ENCODE measurements at places on chromosomes 2 and 18.

- no peak for DNase-seq
Measured at GRCh38 chr2:30666266-30666874, 140.9 kb downstream of the CAPN13 start.

DNA sequence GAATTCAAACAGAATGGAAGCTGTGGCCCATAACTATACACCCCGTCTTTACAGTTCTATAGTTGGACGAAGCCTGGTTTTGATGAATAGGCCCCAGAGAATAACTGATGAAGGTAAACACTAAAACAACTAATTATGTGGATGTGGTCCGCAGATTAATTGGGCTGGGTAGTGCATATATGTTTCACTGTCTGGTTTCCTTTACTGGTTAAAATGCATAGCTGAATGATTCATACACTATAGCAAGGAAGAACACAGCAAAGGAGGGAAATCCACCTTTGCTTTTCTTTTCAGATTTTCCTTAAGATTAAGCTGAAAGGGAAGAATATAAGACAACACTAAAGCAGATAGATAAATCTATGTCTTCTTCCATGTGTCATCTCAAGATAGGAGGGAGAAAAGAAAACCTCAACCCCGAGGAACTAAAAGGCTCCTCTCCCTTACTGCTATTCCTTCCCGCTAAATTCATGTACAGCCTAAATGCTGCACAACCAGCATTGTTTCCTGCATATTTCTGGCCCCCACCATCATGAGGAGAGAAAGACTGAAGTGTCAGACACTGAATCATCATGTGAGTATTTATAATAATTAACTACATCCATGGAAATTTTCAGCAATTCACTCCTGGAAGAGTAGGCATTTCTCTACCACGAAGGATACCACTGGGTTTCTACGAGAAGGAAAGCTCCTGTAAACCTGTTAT lies 297.1 kb upstream of the CCDC68 start:
- DNase-seq = no peak

DNA sequence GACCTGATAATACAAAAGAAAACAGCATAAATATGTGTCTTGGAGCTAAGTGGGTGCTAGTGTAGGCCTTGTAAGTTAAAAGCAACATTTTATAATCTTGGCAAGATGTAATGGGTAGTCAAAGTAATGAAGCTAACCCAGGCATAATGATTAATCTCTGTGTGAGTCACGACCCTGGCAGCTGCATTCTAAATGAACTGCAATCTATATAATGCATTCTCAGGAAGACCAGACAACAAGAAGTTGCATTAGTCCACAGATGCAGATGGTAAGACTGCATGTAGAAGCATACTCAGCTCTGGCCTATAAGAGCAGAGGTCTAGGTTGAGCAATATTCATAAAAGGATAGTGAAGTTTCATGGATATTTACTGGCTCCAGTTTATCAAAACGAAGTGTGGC lies 85.6 kb upstream of the ETAA1 start:
- DNase-seq = no peak

- DNase-seq = no peak
Measured at GRCh38 chr2:233480490-233481202, 85.9 kb downstream of the USP40 start.

GRCh38 chr2:32504877-32505478 lies 122.9 kb upstream of the TTC27 start:
- no peak for DNase-seq

GRCh38 chr18:79852561-79853302 lies 55.0 kb downstream of the KCNG2 start:
- DNase-seq = no peak

- no peak for DNase-seq
Measured at GRCh38 chr2:203869223-203870042, 1.9 kb downstream of the CTLA4 start.

- DNase-seq = no peak
Measured at GRCh38 chr18:78805840-78806239, 173.8 kb upstream of the SALL3 start.

- DNase-seq = no peak
Measured at GRCh38 chr2:45368792-45369191, 242.3 kb downstream of the SRBD1 start.

DNA sequence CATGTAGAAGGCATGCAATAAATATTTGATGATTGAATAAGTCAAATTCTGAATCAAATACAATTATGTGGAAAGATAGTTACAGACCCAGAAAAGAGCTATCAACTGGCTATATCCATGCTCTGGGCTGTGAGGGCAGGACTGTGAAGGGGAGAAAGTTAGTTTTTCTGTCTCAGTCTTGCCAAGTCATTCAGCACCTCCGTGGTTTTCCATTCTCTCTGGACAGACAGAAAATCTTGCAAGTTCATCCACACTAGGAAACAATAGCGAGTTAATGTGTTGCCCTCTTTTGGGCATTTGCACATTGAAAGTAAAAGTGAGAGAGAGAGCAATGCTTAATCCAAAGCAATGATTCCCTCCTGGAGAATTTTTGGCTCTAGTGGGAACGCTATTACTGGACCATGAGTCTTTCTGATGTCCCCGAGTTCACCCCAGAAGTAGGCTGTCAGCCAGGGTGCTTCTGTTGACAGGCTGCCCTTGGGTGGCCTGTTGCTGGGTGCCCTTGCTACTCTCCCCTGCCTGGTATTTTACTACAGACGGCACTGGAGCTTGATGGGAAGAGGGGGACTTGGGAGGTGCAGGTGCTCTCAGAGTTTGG lies 238.3 kb downstream of the LOXHD1 start:
- no peak for DNase-seq

- DNase-seq = no peak
Measured at GRCh38 chr2:98013407-98014042, 17.8 kb upstream of the TMEM131 start.

GRCh38 chr2:217538719-217539118 lies 464.1 kb downstream of the TNS1 start:
- no peak for DNase-seq

GRCh38 chr2:215981115-215981514 lies 32.2 kb downstream of the MREG start:
- DNase-seq = no peak

DNA sequence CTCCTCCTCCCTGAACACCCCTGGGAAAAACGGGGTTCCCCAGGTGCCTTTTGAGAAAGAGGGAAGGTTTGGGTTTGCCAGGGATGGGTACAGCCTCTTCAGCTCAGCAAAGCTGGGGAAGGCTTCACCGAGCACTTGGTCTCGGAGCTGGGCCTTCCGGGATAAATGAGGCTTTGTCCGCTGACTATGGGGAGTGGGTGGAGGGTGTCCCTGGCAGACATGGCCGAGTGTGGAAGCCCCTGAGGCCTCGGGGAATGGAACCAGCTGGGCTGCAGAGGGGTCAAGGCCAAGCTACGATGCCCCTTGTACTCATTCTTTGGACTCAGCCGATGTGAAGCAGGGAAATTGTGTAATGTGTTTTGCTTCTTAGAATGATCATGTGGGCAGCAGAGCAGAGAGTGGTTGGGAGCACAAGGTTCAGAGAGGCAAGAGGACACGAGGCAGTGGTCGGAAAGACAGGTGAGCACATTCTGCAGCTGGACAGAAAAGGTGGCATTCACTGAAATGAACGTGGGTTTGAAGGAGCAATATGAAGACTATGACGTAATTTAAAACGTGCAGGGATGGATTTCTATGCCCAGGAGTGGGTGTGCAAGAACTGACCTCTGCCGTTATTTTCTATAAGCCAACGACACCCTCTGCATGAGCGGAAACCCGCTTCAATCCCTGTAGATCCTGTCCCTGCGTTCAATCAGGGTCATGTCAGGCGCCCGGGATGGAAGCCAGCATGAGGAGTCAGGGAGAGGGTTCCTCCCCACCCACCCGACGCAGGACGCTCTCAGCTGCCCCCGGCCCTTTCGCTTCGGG lies 142.6 kb downstream of the PXDN start:
- DNase-seq = no peak

DNA sequence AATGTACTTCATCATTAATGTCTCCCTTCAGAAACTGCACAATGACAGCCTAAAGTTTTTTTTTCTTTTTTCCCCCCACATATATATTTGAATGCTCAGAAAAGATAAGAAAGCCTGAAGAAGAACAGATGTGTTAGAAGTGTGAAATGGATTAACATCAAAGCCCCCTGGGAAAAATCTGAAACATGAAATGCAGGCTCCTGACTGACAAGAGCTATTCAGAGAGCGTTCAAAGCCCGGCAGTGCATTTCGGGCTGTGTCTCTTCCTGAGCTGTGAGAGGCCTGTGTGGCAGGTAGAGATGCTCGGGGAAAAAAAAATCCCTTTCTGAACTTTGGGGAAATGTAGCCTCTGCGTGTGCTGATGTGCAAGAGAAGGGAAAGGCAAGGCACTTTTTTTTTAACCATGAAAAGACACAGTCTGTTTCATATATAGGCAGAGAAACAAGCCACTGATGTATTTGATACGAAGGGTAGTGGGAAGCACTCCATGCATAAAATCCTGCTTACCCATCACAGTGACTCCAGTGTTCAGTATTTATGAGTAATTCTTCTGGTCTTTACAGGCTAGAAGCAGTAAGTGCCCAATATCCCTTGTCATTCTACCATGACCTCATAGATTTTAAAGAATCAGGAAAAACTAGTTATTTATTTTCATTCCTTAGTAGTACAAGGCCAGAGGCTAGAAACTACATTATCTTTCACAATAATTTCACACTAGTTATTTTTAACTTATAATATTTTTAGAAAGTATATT lies 1574.2 kb upstream of the PIK3C3 start:
- no peak for DNase-seq

DNA sequence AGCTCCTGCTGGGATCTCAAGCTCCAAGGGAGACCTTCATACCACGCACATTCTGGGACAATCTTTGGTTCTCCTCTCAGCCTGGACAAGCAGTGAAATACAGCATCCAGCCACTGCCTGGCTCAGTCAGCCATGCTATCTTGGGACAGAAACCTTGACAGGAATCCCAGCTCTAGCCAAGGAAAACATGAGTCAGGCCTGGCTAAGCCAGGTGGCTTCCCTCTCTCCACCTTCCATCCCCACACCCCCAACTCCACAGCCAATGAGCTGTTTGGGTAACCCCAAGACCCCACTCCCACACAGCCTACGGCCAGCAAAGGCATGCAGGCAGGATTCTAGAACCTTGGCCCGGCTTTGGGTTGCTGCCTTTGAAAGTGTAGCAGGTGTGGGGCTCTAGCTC lies 64.9 kb downstream of the MCFD2 start:
- no peak for DNase-seq

DNA sequence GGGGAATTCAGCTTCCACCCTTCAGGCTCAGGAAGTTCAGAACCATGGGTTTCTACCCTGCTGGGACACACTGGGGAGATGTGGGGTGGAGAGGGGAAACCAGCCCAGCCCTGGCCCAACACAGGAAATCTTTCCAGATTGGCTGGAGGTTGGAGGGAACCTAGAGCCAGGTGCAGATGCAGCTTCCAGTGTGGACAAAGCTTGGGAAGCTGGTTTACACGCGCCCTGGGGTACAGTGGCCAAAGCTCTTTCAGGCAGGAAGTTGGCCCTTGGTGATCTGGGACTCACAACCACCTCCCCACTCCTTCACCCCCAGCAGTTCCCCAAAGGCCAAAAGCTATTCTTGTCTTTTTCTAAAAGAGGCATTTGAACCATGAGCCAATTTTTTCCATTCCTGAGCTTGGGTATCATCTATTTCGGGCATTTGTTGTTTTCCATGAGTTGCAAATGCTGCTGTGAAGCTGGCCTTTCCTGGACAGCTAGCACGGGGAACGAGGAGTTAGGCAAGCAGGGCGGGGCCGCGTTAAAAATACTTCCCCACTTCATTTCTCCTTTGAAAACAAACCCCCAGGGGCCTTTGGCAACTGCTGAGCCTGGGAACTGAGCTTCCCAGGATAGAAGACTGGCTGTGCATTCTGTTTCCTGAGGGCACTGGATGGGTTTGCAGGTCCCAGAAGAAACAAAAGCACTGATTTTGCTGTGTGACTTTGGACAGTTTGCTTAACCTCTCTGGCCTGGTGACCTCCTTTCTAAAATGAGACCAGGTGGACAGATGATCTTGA lies 3.1 kb upstream of the ARID5A start:
- DNase-seq = no peak

DNA sequence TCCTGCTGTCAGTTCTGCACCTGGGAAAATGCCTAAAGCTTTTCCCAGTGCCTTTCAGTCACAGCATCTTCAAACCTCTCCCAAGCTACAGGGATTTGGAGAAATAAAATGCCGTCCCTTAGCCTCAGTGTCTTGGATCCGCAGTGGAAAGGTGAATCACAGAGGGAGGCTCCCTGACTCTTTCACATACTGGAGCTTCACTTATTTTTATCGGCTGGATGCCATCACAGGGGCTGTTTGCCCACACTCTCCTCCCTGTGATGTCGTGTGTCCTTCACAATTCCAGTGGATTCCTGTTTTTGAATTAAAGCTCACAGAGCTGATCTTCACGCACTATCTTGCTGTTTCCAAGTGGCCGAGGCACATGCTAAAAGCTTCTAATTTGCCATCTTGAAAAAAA lies 1303.1 kb upstream of the DDX18 start:
- DNase-seq = no peak

- no peak for DNase-seq
Measured at GRCh38 chr2:168804214-168804613, 1.8 kb downstream of the NOSTRIN start.

- DNase-seq = no peak
Measured at GRCh38 chr2:74092275-74092674, 55.4 kb downstream of the BOLA3 start.

DNA sequence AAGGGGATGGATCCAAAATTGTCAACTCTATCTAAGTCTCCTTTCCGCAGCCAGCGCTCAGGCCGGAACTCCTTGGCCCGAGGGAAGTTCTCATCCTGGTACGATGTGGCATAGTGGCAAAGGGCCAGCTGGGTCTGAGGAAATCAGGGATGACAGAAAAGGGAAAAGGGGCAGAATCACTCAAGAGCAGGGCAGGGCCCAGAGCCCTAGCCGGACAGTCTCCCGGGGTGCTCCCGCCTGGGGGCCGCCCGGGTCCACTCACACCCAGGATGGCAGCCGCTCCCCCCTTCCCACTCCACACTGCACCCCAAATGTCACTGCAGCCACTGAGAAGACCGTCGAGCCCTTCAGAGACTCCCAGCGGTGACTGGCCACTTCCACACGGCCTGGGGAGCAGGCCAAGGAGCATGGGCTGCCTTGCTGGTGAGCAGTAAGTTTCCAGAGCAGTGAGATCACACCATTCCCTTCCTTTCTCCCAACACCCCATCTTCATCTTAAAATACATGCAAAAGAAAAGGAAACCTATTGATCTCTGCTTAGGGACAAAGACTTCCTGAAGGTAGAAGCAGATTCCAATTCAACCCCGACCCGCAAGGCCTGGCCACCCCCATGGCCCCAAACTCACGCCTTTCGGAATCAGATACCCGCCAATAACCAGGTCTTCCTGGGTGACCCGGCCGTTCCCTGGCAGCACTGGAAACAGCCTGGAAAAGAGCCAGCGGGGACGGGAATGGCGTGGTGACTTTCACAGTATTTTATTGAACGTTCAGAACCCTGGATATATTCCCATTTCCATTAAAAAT lies 26.7 kb downstream of the CYP27C1 start:
- no peak for DNase-seq

DNA sequence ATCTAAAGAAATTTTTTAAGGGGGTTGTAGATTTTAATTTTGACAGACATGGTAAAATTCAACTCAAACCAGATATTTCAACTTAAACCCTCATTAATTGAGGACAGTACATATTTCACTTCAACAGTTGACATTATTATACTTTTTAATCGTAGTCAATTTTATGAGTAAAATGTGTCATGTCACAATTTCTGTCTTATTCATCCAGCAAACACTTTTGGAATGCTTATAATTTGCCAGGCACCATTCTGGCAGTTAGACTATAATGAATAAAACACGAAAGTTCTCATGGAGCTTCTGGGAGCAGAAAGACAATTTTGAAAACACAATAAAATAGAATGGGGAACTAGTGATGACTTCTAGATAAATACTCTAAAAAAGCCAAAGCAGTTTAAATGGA lies 1094.8 kb downstream of the SUCLG1 start:
- DNase-seq = no peak

GRCh38 chr18:51442012-51442411 lies 244.5 kb upstream of the MEX3C start:
- DNase-seq = no peak

All from activated CD8-positive, alpha-beta memory T cell treated with anti-CD3 and anti-CD28 coated beads for 48 hours (primary cell).